IPS-NIHi11 (cell line): ENCODE measurements at places on chromosomes 7 and 10.

DNA sequence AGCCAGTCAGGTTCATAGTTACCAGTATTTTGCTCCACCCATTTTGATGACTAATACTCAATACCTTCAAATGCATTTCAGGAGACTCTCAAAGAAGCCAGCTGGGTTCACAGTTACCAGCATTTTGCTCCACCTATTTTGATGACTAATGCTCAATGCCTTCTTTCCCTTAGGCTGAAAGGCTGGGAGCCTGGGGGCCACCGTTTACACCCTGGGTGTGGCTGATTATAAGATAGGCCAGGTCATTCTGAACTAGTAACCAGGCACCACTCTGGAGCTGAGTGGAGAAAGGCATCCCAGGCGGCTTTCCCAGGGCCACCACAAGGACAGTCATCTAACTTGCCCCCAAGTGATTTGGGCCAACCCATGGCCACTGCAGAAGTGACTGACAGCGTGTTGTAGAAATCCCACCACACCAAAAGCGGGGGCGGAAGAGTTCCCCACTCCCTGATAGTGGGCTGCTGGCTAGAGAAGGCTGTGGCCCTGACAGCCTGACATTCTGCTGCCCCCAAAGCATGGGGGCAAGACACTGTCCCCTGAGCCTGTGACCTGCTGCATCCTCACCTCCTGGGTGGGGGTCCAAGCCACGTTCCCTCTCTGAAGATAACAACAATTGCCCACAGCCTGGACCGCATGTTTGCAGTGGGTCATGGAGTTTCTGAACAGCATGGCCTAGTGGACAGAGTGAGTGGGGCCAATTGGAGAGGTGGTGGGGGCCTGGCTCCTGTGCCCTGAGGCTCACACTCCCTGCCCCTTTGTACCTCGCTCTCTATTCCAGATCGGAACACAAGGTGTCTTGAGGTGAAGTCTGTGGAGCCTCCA lies 23.0 kb upstream of the ZNF488 start:
- DNase-seq, result peak; percentile 33

DNA sequence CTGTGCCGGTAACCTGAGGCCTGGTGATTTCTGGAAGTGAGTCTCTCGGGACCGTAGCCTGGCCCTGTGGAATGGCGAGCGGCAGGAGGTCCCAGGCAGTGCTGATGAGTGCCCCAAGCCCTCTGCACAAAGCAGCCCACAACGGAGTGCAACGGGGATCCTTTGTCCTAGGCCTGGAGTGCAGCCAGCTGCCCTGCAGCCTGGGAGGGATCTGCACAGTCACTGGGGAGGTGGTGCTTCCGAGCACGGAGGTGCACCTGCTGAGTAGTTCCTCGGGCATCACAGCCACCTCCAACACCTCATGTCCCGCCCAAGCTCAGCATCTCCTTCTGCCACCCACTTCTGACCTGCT lies 162.8 kb upstream of the ZMIZ1 start:
- peak; percentile 61 for DNase-seq

GRCh38 chr10:18271491-18271890 lies 131.3 kb downstream of the CACNB2 start:
- DNase-seq, result no peak

- no peak for DNase-seq
These were observed 25.5 kb downstream of the GTF2IRD1 start for GRCh38 chr7:74479066-74479781.

DNA sequence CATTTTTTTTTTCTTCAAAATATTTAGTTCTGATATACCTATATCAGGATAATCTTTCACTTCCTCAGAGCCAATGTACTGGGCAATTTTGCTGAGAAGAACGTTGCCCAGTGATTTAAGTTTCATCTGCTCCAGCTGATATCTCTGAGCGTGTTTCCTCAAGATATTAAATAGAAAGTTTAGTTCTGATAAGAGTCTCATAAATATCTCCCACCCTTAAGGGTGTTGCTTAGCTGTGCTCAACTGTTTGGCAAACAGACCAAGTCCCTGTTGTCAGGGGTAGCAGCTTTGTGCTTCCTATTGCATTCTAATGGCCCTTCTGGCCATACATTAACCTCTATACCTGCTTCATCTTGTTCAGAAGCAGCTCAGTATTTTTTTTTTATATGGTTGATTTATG lies 84.7 kb upstream of the GPR141 start:
- DNase-seq, result no peak
